ENCODE measurements at places on chromosomes 5 and 9. TPM values are rescaled to one million over a fixed set of nuclear protein-coding genes. Genes with fewer than 3 reads are reported as not detected.
A peak's percentile ranks its signal among the peaks of the same experiment; 100 is the strongest.

GRCh38 chr9:113186137-113186755 lies 34.8 kb downstream of the FKBP15 start:
- no peak for DNase-seq

DNA sequence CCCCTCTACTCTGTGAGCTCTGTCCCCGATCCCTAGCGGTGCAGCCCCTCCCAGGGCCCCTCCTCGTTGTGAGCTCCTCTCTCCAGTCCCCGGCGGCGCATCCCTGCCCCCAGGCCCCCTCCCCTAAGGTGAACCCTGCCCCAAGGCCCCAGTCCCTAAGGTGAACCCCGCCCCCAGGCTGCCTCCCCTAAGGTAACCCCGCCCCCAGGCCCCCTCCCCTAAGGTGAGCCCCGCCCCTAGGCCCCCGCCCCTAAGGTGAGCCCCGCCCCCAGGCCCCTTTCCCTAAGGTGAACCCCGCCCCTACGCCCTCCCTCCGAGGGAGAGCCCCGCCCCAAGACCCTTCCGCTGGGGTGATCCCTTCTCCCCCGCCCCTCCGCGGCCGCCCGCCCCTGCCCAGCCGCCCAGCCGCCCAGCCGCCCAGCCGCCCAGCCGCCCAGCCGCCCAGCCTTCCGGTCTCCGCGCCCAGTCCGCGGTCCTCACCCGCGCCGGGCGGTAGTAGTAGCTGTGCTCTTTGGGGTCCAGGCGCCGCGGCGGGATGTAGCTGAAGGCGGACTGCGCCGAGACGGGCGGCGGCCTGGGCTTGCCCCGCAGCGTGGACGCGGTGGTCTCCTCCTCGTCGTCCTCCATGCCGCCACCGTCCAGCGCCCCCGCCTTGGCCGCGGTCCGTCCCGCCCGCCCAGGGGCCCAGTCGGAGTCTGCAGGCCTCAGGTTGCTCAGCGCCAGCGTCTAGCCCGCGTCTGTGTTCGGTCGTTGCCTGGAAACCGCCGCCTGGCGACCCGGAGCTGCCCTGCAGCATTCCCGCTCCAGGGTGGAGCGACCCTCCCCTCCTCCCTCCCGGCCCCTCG lies at the start of gene CFAP90:
TSS of gene CFAP90 (minus strand) at position 739 of the 845 bp plus-strand sequence. CDS start at position 627, 112 bp downstream.
- peak; percentile 42 for DNase-seq

DNA sequence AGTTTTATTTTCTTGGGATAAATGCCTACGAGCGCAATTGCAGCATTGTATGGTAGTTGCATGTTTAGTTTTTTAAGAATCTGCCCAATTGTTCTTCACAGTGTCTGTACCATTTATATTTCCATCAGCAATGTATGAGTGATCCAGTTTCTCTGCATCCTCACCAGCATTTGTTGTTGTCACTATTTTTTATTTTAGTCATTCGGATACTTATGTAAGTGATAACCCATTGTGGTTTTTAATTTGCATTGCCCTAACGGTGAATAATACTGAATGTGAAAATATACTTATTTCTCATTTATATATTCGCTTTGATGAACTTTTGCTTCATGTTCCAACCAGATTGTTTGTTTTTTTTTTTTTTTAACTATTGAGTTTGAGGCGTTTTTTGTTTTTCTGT lies 33.7 kb upstream of the PWWP2A start:
- no peak for DNase-seq

DNA sequence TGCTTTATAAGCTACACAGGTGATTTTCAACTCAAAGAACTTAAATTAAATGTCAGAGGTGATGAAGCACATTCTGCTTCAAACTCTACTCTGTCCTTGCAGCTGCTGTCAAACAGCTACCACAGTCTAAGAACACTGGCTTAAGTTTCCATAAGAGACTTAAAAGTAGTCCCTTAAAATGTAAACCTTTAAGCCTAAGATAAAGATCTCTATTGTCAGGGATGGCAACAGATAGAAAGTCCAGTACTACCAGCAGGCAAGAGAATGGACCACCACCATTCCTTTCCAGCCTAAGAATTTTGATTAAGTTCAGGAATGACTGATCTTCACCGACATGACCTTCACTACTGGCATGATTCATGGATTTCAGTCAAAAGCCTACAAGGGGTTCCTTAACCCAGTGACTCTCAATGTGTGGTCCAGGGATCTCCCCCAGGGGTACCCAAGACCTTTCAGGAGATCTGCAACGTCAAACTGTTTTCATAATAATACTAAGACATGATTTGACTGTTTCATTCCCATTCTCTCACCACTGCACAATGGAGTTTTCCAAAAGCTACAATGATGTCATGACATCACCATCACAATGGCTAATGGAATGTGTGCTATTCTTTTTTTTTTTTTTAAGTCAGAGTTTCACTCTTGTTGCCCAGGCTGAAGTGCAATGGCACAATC lies 41.1 kb upstream of the PLPP6 start:
- no peak for DNase-seq

DNA sequence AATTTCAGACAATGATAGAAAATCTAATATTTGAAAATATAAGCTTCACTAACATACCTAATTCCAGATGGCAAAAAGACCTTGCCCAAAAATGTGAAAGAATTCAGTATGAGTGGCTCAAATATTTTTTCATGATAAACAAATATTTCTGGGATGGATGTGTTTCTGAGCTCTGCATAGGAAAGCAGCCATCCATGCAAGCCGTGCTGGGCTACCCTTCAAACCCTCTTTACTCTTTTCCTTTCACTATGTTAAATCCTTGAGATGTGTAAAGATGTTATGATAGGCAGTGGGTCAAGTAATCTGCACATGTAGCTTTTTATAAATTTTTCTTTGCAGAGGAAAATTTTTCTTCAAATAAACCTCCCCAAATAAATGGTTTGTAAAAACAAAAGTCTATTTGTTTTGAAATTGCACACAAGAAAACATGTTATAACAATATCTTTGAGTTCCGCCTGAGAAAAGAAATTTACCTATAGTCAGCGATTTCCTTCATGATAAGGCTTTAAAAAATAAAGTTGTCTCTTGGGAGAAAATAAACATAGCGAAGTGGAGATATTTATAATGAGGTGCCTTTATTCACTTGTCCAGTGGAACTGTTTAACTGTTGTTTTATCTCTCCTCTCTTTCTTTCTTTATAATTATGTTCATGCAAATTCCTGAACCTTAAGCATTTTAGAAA lies 154.3 kb upstream of the PITX1 start:
- no peak for DNase-seq

DNA sequence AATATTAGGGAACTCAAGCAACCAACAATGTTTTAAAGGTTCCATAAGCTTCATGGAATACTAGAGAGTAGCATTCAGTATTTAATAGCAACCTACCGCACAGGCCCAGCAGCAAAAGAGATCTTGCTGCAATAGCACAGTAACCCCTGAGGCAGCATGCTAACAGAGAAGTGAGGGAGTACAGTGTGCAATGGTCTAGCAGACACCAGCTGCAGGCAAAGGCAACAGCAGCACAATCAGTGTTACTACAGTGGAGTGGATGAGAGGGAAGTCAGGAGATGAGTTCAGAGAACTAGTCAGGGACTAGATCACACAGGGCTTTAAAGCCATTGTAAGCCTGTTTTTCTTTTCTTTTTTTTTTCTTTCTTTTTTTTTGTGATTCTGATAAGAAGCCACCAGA lies 2.8 kb downstream of the TICAM2 start:
- no peak for DNase-seq

GRCh38 chr5:38443390-38443789 lies 113.1 kb downstream of the LIFR start:
- DNase-seq = no peak

- DNase-seq = no peak
These were observed 137.3 kb upstream of the KIF2A start for GRCh38 chr5:62168506-62169281.

DNA sequence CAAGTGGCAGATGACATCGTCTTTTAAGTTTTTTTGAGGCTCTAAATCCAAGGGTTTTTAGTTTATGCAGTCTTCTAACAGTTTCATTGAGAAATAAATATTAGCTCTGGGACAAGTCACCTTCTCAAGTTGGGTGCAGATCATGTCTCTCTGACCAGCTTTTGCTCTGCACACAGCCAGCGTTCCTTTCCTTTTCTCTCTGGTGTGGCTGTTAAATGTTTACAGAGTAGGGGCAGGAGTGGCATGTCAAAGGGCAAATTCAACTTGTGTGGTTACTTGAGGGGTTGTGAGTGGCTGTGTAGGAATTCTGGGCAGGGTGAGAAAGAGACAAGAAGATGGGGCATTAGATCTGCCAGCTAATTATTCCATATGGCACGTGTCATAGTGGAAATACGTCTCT lies 187.5 kb upstream of the HMHB1 start:
- no peak for DNase-seq

DNA sequence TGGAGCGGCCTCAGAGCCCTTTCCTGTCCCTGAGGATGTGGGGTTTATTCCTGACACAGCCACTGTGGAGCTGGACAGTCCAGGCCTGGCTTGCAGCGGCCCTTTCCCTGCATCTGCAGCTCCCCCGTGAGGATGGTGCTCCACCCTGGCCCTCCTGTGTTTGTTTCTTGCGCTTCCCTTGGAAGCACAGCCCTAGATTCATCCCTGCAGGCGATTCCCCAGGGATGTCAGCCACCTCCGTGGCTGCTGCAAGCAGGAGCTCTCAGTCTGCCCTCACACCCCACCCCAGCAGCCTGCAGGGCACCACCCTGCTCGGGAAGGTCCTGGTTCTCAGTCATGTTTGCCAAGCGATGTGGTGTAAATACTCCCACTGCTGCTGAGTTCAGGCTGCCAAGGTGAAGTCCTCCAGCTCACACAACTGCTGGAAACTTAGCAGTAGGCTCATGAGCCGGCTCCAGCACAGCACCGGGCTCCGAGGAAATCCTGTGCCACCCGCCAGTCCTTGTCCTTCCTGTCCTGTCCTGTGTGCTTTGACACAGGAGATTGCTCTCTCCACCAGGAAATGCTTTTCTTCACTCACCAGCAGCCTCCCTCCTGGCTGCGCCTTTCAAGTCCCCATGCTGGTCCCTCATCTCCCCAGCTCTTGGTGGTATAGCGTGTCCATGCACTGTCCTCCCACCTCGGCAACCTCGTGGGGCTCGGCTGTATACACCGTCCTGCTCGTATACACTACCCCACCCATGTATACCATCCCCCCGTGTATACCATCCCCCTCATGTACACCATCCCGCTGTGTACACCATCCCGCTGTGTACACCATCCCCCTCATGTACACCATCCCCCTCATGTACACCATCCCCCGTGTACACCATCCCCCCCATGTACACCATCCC lies 16.2 kb downstream of the ROPN1L start:
- DNase-seq = no peak

Gene PCDHA3
- total RNA-seq = 0.20 TPM

Gene PAIP2
- 76.0 TPM for total RNA-seq

Gene GRM6
- total RNA-seq = not detected
